Fibroblast of lung (primary cell): ENCODE measurements at places on chromosomes 4 and X.
A peak's percentile ranks its signal among the peaks of the same experiment; 100 is the strongest.

- no peak for DNase-seq
Measured at GRCh38 chrX:110396735-110397134, 38.1 kb downstream of the RTL9 start.

GRCh38 chrX:69031181-69031580 lies 134.1 kb downstream of the PJA1 start:
- no peak for DNase-seq

- DNase-seq = no peak
Measured at GRCh38 chr4:99209671-99210070, 9.4 kb downstream of the ADH6 start.

- no peak for DNase-seq
Measured at GRCh38 chr4:125642645-125643044, 327.9 kb downstream of the FAT4 start.

- DNase-seq = no peak
Measured at GRCh38 chrX:4572691-4573090, 859.2 kb upstream of the PRKX start.

- peak; percentile 74 for DNase-seq
Measured at GRCh38 chr4:147773261-147774184, 41.6 kb downstream of the ARHGAP10 start.
